ENCODE measurements at places on chromosomes 7 and 10. TPM values are rescaled to one million over a fixed set of nuclear protein-coding genes. Genes with fewer than 3 reads are reported as not detected.

SSBP1 gene
- 82.9 TPM for polyA plus RNA-seq

DNA sequence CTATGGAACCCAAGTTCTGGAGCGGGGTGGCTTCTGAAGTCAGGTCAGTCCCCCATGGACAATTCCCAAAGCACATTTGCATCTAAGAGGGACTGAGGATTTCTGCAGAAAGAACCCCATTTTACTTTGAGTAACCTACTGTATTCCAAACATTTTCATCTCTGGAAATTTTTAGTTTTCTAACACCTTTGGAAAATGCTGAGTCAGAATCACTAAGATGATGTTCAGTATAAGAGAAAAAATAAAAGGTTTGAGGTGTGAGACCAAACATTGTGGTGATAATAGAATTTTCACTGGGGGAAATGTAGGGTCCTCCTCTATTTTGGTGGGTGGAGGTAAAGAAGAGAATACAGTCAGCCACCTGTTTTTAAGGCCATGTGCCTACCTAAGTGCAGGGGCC, 227.1 kb downstream of the LRMDA start:
- DNase-seq, result no peak

DNA sequence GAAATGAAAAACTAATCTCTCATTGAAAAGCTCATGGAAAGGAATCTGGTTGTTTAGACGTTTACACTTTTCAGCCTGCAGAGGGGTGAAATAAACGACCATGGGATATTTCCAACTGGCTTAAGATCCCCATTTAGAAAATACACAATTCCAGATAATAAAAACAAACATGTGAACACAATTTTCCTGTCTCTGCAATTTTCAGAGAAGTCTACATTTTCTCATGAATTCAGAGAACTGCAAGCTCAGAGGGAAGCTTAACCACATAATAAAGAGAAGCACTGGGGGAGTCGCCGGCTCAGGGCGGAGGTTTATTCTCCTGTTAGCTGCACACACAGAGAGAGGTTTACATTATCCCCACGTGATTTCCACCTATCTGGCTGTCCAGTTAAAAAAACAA, 215.2 kb downstream of the FANK1 start:
- no peak for DNase-seq

GRCh38 chr7:35869810-35870209, 69.0 kb downstream of the SEPTIN7 start:
- no peak for DNase-seq

DNA sequence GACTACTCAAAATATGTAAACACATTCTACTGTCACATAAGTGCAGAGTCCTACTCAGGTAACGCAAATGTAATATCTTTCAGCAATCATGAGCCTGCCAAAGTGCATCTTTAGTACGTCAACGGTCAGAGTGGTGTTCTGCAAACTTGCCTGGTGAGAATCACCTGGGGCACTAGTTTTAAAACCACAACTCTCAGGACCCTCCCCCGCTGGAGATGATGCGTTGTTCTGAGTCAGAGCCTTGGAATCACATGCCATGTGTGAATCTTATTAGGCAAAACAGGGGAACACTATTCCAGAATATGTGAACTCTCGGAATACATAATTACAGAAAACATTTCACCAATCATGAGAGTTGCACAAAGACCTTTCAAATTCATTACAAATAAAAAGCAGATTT, 115.7 kb downstream of the TPK1 start:
- DNase-seq, result no peak

GRCh38 chr10:48503293-48503911, 101.5 kb downstream of the ARHGAP22 start:
- no peak for DNase-seq

DNA sequence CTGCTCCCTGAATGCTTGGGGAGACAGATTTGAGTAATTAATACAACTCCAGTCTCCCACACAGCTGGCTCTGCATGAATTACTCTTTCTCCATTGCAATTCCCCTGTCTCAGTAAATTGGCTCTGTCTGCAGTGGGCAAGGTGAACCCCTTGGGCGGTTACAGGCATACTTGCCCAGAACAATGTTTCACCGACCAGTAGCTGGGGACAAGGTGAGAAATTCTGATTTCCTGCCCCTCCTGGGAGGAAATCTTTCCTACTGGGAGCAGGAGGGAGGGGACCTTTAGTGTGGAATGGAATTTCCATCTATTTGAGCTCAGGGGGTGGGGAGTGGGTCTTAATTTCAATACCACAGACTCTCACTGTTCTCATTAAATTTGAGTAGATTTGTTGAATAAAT, 42.2 kb upstream of the FZD9 start:
- DNase-seq, result no peak

CALD1 gene
- polyA plus RNA-seq, result 93.4 TPM

NPFFR1 gene
- 0.09 TPM for polyA plus RNA-seq

- no peak for DNase-seq
Measured at GRCh38 chr10:77591238-77591880, 46.2 kb downstream of the KCNMA1 start.

SPDYE9 gene
- polyA plus RNA-seq, result 1.9 TPM

DNA sequence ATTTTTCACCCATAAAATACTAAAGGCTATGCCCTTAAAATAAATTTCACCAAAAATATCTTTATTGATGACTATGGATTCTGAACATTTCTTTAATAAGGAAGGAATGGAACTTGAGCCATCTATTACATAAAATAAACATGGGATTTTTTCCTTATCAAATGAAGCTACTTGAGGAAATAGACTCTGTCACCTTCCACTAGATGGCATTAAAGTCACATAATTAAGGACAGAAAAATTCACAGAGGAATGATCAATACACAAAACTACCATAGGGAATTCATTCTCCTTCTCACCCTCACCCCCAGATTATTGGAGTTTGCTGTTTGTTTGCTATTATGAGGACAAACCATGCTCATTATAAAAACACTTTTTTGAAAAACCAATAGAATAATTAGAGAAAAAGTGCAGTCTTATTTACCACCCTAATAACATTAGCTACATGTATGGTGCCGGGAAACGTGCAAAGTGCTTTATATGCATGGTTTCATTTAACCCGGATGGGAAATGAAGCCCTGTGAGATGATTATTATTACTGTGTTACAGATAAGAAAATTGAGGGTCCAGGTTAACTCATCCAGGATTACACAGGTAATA, 21.1 kb upstream of the FOXI2 start:
- no peak for DNase-seq

GRCh38 chr10:11257440-11258090, 239.9 kb downstream of the CELF2 start:
- DNase-seq, result no peak

- no peak for DNase-seq
Measured at GRCh38 chr10:130884456-130884855, 427.1 kb downstream of the TCERG1L start.
